ENCODE measurements at places on chromosomes 5 and 9.

DNA sequence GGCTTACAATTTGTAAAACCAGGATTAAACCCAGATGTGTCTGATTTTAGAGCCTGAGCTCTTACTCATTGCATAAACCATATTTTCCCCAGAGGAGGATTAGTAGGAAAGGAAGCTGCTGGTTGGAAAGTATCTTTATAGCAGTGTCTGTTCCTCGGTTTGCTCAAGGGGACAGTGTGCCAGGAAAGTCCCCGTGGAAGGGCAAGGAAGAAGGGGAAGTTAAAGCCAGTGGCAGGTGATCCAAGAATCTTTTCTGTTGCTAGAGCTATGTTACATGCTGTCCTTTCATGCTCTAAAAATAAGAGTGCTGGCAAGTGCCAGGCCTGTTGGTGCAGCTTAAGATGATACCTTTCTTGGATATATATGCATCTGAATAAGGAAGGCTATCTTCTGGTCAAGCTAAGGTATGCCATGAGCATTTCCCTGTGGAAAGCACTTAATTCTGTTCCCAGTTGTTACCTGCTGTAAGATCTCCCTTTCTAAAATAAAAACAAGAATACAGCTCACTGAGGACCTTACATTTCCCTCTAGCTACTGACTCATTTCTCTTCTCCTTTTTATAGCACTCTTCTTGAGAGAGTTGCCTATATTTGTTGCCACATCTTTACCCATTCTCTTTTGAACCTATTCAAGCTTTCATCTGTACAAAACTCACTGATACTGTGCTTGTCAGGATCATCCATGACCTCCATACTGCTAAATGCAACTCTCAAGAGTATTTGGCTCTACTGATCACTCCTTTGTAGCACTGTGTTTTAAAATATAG, 8.0 kb downstream of the PDCD1LG2 start:
- DNase-seq, result no peak

GRCh38 chr9:94806307-94806893, 79.9 kb downstream of the AOPEP start:
- DNase-seq, result no peak

- no peak for DNase-seq
These were observed 64.9 kb downstream of the FAM170A start for GRCh38 chr5:119694284-119694683.

GRCh38 chr9:88537761-88538091, 2.7 kb downstream of the NXNL2 start:
- DNase-seq, result no peak

DNA sequence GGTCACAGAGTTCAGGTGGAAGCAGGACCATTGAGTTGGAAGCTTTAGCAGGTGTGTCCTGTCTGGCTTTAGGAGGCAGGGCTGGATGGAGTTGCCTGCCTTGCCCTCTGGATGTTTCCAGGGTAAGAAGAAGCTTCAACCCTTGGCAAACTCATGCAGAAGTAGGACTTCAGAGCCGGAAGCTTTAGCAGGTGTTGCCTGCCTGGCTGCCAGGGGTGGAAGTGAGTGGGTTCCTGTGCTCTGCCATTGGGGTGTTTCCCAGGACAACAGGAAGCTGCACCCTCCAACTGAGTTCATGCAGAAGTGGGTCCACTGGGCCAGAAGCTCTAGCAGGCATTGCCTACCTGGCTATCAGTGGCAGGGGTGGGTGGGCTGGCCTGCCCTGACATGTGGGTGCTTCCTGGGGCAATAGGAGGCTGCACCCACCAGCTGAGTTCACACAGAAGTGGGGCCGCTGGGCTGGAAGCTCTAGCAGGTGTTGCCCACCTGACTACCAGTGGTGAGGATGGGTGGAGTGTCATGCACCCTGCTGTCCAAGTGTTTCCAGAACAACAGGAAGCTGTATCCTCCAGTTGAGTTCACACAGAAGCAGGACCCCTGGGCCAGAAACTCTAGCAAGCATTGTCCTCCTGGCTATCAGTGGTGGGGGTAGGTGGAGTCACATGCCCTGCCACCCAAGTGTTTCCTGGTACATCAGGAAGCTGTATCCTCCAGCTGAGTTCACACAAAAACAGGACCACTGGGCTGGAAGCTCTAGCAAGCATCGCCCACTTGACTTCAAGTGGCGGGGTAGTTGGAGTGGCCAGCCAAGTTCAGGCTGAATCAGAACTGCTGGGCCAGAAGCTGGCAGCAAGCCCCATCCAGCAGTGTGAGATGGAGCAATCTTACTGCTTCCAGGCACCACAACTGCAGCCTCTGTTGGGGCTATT, 24.6 kb downstream of the LOX start:
- no peak for DNase-seq

GRCh38 chr9:20788526-20789451, 104.7 kb downstream of the FOCAD start:
- no peak for DNase-seq

DNA sequence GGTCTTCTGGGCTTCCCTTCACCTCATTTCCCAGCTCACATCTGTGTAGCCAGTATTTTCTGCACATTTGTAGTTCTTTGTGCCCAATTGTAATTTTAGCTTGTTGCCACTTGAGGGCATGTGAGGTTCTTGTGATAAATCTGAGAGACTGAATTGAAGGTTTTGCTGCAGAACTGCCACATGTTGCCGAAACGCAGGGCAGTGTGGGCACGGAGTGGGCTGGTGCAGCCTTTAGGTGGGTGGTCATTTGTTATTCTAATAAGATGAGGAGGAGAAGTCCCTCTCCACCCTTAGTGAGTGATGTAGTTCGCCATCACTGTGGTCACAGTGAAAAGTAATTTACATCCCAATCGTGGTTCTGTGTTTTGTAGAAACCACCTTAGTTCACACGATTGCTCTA, 21.2 kb downstream of the OTULIN start:
- no peak for DNase-seq

DNA sequence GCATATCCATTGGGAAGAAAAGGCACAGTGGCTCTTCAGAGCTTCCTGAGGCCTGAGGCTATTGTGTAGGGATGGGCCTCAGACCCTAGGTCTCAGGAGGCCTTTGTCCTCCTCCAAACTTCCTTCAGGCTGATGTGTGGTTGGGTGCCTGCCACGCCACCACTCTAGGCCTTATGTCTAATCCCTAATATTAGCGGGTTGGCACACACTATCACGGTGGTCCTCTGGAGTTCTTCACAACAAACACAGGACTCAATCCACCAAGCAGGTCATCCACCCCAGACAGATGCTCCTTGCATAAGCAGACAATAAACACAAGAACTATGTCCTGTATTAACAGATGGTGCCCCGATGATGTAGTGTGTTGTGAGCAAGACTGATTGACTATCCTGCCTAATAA, 31.0 kb upstream of the FSTL4 start:
- no peak for DNase-seq

DNA sequence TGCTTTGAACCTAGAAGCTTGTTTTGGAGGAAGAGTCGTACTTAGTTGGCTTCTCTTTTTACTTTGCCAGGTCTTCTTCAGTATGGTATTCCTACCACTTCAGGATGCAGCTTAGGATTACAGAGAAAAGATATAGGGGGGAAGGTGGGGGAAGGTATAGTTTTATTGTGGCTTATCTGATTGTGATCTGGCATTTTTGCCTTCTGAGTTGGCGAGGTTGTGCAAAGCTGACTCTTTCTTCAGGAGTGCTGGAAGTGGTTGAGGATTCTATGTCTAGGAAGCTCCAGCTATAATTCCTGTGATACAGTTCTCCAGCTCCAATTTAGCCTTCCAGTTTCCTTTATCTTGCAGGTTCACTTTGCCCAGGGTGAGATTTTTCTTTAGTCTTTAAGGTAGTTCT, 7.0 kb downstream of the CDC42SE2 start:
- no peak for DNase-seq

- DNase-seq, result no peak
These were observed 157.2 kb upstream of the PANK3 start for GRCh38 chr5:168736281-168736831.

DNA sequence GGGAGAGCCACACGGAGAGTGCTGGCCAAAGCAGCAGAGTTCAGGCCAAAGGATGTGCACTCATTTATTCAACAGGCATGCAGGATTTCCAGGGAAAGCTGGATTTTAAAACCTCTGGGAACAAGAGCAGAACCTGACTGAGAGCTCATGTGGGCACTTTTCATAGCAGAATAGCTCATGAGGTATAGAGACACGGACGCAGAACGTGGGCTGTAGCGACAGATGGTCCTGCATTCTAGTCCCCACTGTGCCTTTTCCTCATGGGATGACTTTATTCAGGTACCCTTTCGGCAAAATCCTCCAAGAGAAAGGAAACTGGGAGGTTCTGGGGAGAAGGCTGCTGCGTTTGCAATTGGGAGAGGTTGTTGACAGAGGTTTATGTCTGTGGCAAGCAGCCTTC, 5.4 kb downstream of the IL4 start:
- no peak for DNase-seq

DNA sequence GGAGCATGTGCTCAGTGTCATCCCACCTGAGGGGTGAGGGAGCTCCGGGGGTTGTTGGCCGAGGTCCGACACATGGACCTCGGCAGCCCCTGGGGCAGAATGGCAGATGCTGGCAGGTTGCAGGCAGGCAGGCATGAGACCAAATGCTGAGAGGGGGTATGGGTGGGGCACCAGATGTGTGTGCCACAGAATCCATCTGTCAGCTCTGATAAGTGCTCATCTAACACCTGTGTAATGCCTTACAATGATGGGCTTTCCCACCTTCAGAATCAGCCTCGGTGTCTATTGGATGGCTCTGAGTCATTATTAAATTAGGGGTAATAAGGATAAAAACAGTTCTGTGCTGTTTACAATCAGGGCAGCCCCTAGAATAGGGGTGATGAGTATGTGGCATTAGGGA, 73.1 kb upstream of the SAP30L start:
- DNase-seq, result no peak

DNA sequence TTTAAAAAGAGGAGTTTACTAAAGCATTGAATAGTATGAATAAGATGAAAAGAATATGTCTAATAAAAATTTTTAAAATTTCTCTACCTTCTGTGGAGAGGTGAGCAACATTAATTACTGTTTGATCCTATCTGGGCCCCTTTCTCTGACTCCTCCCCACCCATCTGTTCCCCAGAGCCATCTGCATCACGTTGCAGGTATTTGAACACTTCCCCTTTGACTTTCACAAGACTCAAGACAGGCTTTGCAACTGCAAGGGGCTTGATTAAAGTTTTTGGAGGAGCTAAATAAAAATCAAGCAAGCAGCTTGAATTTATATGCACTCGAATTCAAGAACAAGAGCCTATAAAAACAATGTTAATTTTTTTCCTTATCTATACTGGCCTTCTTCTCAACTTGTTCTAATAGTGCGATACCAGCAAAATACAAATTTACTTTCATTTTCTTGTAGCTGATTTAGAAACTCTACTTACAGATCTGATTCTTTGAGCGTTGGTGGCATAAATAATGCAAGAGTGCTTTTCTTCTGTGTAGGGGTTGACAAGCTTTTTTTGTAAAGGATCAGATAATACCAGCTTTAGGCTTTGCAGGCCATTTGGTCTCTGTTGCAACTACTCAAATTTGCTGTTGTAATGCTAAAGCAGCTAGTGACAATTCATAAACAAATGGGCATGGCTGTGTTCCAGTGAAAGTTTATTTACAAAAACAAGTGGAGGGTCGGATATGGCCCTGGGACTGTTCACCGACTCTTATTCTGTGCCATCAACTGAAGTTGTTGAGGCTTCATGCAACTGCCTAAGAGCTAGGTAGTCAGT, 21.2 kb downstream of the TXNDC8 start:
- DNase-seq, result no peak

DNA sequence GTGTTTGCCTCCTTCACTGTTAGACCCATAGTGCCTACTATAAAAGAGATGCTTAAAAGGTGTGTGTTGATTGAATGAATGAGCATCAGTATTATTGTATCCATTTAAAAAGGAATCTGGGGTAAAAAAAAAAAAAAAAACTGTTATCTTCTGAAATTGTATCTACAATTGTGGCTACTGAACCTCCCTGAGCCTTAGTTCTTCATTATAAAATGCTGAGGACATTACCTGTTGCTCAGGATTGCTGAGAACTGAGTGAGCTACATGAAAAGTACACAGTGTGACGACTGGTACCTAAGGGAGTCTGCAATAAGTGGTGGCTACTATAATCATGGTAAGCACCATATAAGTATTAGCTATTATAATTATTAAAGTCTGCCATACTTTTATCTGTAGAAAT, 270.7 kb downstream of the NR3C1 start:
- no peak for DNase-seq

GRCh38 chr5:9799606-9800005, 169.5 kb upstream of the TAS2R1 start:
- DNase-seq, result no peak

DNA sequence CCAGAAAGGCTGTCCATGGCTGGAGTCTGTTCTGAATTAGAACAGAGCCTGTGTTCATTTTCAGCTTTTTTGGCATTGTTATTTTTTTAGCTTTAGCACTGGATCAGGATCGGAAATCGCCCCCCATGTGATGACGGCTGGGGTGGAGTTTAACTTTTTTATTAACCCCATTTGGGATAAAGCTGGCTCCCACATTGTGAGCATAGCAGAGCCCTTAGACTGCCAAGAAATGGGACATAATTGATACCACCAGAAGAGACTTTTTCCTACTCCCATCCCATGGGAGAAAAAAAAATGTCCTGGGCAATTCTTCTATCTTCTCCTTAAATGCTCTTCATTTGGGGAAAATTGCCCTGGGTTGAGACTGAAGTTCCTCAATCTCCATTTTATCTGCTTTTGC, 52.4 kb downstream of the SLIT3 start:
- DNase-seq, result no peak

GRCh38 chr9:126397056-126397455, 70.4 kb downstream of the MVB12B start:
- DNase-seq, result peak; percentile 39
